NCI-H2107 (cell line): ENCODE measurements at places on chromosomes 11 and 22.

DNA sequence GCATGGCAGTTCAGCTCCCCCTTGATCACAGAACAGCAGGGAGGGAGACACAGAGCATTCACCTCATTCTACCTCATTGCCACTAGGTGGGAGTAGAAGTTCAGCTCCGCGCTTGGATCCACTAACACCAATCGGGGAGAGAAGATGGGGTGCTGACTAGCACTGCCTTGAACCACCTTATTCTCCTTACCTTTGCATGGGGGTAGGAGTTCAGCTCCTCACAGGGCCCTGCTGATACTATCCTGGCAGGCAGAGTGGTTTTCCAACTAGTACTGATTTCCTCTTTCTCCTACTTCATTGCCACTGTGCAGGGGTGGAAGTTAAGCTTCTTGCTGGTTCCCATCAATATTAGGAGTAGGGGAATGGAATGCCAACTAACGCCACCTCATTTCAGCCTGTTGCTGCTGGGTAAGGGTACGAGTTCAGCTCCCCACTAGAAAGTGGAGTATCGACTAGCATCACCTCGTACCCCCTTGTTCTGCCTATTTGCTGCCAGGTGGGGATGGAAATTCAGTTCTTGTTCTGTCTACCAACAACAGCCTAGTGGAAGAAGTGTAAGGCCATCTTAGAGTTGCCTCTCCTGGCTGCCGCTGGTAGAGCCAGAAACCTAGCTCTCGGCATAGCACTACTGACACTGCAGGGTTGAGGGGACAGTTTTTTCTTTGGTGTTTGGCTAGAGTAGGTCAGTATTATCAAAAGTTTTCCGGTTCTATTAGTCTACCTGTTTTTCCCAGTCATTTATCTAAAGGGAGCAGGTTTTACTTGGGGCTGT, 550.9 kb upstream of the CCDC90B start:
- peak; percentile 6 for DNase-seq

- DNase-seq = no peak
These were observed 704.3 kb downstream of the DLG2 start for GRCh38 chr11:84922836-84923235.

DNA sequence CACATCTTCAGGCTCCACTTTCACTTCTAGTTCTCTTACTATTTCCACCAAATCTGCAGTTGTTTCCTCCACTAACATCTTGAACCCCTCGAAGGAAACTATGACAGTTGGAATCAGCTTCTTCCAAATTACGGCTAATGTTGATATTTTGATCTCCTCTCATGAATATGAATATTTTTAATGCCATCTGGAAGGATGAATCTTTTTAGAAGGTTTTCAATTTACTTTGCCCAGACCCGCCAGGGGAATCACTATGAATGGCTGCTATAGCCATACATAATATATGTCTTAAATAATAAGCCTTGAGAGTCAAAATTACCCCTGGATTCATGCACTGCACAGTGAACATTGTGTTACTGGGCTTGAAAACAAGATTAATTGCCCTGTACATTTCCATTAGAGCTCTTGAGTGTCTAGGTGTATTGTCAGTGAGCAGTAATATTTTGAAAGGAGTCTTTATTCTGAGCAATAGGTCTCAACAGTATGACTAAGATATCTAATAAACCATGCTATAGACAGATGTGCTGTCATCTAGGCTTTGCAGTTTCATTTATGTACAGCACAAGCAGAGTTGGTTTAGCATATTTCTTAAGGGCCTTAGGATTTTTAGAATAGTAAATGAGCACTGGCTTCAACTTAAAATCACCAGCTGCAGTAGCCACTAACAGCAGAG, 48.3 kb upstream of the LRRC55 start:
- no peak for DNase-seq

GRCh38 chr22:17944256-17944655, 80.1 kb downstream of the MICAL3 start:
- no peak for DNase-seq

DNA sequence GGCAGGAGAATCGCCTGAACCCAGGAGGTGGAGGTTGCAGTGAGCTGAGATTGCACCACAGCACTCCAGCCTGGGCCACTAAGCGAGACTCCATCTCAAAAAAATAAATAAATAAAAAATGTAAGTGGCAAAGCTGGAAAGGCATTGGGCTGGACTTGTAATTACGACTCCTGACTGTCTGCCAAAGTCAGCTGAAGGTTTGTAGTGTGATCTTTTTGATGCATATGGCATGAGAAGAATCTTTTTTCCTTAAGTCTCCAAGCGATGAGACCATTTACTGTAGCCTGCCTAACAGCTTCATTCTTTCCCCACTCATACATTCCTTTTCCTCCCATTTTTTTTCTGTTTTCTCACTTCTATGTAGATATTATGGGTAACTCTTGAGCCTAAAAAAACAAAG, 24.8 kb downstream of the CTNND1 start:
- no peak for DNase-seq

DNA sequence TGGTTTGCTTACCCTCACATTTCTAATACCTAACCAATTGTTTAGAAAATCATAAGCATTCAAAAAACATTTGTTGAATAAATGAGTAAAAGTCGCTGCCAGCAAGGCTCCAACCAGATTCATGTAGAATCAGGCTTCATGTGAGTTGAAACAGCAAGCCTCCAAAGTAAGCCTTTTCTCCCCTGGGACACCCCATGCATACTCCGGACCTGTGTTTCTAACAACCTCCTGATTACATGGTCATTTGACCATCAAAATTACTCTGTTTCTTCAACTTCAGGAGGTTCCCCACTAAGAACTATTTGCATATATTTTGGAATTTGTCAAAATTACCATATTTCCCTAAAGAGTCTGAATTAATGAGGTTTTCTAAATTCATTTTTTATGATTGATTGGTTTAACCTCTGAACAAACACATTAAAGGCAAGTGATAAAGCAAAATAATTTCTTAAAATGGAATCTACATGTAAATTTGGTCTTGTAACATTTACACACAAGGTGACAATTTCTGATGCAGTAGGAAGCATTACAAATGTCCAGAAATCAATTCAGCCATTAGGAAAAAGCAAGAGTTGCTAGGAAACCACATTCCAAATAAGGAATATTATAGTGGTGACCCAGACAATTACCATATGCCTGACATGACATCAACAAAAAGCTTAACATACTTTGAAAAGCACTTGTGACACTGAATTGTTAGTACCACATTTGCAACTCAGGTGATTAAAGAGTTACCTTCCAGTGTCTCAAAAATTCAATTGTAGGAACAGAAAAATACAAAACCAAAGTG, 252.6 kb downstream of the GUCY1A2 start:
- DNase-seq = no peak

GRCh38 chr11:131033151-131033651, 116.9 kb upstream of the SNX19 start:
- DNase-seq = no peak

- no peak for DNase-seq
These were observed 8.7 kb downstream of the OR51B4 start for GRCh38 chr11:5293028-5293427.

DNA sequence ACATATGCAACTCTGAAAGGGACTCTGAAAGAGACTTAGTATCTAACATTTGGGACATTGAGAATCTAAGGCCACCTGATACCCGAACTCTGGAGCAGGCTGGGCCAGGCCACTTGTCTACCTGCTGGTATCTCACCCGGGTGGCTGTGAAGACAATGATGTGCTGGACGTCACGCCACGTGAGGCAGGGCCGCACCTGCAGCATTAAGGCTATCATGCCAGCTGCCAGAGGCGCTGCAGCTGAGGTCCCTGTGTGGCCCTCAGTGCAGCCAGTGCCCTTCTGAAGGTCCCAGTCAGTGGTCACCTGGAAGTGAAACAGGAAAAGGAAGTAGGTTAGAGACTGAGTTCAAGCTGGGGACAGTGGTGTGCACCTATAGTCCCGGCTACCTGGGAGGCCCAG, 12.4 kb downstream of the PCSK7 start:
- DNase-seq = no peak

- no peak for DNase-seq
These were observed 210.5 kb downstream of the FAM181B start for GRCh38 chr11:82523141-82523540.

DNA sequence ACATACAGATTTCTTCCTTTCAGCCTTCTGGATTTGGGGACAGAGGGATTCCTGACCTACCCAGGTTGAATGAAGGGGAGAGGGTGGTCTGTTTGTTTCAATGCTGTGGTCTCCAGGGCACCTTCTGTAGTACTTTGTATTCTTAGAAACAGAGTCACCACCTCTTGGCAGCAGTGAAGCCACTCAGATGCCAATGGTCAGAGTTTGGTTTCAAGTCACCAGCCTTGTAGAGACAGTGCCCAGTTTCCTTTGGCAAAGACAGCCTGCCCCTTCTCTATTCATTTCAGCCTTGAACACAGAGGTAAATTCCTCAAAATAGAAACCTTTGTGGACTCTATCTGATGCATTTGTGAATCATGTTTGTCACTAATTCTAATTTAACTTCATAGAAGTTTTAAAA, 111.7 kb upstream of the RASSF10 start:
- DNase-seq = no peak

DNA sequence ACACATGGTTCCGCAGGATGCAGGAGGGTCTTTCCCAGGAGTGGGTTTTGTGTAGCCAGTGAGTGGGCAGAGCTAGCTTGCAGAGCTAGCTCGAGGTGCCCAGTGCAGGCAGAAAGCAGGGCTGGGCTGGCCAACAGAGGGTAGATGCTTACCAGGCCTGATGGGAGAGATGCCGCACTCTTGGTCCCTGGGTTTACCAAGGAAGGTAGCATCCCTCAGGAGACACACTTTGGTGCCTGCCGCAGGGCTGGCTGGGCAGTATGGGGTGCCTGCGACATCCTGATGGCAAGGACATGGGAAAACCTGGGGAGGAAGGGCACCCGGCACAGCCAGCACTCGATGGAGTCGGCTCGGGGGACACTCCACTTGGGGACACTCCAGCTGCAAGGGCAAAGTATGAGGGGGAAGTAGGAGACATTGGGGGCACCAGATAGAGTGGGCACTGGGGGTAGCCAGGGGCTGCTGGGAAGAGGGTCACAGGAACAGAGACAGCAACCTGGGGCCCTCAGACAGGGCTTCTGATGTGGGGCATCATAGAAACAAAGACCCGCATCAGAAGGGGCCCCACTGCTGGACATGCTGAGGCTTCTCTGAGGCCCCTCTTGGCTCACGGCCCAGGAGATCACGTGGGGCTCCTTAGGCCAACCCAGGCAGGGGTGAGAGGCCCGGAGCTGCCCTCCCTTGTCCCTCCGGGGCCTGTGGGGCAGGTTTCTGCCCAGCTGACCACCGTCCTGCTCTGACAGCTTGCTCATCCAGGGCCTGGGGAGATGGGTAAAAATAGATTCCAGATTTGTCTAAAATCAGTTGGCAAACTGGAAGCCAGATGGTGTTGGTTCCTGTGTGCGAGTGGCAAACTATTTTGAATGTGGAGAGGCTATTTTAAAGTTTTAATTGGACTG, 89.8 kb downstream of the MORC2 start:
- no peak for DNase-seq

GRCh38 chr22:16601437-16602223, 9.0 kb upstream of the CCT8L2 start:
- no peak for DNase-seq

DNA sequence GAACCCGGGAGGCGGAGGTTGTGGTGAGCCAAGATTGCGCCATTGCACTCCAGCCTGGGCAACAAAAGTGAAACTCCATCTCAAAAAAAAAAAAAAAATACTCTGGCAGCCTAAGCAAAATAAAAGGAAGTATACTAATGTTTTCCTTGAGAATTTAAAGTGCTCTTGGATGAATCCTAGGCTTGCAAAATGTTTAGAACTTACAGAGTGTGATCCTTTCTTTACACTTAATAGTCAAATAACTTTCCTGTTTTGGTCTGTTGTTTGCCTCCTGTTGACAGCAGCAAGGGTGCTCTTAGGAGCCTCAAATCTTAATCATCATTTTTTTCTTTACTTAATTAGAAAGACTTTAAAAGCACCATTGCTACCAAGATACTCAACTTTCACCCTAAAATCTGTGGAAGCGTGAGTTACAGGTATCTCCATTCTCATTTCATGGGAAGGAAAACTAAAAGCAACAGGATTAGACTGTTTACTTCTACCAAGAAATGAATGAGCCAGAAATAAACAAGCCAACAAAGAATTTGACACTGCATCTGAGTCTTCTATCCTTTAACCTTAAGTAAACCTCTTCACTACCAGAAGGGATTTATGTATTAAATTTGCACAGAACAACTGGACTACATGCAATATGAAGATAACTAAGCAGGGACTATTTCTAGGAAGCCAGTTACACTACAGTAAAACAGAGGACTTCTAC, 38.7 kb upstream of the CRTAM start:
- DNase-seq = no peak

DNA sequence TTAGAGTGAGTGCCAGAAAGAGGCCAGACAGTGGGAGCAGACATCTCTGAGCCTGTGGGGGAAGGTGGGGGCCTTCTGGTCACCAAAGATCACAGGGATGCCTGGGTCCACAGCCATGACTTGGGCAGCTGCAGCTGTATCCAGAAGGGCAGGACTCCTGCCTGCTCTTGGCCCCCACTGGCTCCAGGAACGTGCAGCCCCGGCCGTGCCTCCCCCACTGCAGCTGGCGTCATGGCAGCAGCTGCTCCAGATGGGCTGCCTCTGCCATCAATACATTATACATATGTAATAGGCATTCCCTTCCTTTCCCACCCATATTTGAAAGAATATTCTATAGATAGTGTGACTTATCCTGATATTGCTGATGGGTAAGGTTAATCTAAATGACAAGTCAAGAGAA, 195.5 kb upstream of the SNX19 start:
- DNase-seq = no peak

DNA sequence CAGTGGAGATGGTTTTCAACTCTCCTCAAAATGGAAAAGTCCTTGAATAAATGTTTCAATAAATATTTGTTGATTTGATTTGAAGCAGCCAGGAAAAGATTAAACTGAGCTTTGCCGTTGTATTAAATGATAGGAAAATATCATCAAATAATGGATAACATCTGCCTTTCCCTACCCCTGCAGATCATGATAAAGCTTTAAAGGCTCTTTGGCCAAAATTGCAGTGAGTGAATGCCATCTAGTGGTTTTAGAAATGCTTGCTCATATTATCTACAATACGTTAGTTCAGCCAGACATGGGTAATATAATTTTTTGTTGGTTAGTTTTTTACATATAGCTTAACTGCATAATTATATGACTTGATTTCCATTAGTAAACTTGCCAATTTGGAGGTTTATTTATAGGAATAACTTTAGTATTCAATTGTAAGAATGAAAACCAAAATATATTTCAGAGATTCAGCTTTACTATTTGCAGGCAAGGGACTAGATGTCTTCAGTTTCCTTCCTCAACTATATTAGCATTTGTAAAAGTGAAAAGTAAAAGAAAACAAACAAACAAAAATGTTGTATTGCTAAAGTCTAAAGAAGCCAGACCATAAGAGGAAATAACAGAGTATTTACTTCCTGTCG, 159.2 kb downstream of the MSANTD4 start:
- DNase-seq = peak; percentile 1

- no peak for DNase-seq
These were observed 3.9 kb downstream of the RHOG start for GRCh38 chr11:3836903-3837302.

GRCh38 chr11:1204381-1205101, 18.3 kb upstream of the MUC5B start:
- no peak for DNase-seq

DNA sequence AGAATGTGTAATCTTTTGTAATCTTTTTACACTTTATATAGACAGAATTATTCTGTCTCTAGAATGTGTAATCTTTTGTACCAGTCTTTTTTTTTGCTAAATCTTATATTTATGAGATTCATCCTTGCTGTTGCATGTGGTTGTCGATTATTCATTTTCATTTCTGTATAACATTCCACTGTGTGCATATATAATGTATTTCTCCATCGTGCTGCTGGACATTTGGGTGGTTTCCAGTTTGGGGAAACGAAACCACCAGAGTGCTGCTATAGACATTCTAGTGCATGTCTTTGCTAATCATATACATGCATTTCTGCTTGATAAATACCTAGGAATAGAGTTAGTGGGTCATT, 146.5 kb downstream of the GRIK4 start:
- DNase-seq = no peak
